ENCODE measurements at places on chromosomes 2 and 18. TPM values are rescaled to one million over a fixed set of nuclear protein-coding genes. Genes with fewer than 3 reads are reported as not detected.

Gene UNC80
- total RNA-seq: 0.27 TPM

Gene WDSUB1
- total RNA-seq: 9.3 TPM

- H3K4me3 ChIP-seq: no peak overlapping the region
- DNase-seq: no peak
- no peaks in the 10 kb centered on the region for H3K4me1 ChIP-seq
- peaks cover 9% of the 10 kb centered on the region for H3K27me3 ChIP-seq
Measured at GRCh38 chr2:232376713-232377112, 1.8 kb upstream of the ALPP start.

DNA sequence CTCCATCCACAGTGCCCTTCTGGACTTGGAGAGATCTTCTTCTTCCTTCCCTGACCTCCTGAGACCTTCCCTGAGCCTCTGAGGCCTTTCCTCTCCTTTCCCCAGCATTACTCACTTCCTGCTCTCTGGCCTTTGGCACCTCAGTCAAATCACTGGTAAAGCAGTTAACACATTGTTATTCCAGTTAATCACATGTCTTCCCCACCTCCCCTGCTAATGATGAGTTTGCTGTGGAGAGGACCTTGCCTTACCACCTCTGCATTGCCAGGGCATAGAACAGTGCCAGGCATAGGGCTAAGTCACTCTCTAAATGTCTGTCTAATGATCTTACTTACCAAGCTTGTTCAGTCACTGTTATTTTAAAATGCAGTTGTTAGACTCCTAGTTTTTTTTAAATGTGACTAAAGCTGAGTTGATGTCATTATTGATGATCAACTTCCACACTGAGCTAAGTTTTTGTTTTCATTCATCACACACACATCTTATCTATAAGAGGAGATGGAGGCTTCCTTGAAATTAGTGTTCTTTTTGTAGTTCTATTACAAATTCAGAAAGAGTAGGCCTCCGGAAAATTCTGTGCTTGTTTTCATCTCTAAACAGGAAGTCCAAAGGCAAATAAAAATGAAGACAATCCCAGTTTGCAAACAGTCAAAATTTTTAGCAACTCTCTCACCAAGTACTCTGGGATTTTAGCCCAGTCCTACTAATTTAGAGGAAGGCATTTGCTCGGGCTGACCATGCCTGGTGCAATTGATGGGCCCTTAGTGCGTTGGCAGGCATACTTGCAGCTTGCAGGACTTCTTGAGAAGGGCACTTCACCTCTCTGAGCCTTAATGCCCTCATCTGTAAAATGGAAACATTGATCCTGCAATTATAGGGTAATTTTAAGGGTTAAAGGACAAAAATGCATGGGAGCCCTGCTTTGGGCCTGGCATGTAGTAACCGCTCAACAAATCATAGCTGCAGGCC is 113.7 kb upstream of the SPRED2 start:
- peak overlapping the region; percentile 29 for H3K27ac ChIP-seq
- H3K27me3 ChIP-seq: no peaks in the 10 kb centered on the region
- no peak for DNase-seq
- H3K36me3 ChIP-seq: no peaks in the 10 kb centered on the region
- peaks cover 21% of the 10 kb centered on the region for H3K4me1 ChIP-seq

DNA sequence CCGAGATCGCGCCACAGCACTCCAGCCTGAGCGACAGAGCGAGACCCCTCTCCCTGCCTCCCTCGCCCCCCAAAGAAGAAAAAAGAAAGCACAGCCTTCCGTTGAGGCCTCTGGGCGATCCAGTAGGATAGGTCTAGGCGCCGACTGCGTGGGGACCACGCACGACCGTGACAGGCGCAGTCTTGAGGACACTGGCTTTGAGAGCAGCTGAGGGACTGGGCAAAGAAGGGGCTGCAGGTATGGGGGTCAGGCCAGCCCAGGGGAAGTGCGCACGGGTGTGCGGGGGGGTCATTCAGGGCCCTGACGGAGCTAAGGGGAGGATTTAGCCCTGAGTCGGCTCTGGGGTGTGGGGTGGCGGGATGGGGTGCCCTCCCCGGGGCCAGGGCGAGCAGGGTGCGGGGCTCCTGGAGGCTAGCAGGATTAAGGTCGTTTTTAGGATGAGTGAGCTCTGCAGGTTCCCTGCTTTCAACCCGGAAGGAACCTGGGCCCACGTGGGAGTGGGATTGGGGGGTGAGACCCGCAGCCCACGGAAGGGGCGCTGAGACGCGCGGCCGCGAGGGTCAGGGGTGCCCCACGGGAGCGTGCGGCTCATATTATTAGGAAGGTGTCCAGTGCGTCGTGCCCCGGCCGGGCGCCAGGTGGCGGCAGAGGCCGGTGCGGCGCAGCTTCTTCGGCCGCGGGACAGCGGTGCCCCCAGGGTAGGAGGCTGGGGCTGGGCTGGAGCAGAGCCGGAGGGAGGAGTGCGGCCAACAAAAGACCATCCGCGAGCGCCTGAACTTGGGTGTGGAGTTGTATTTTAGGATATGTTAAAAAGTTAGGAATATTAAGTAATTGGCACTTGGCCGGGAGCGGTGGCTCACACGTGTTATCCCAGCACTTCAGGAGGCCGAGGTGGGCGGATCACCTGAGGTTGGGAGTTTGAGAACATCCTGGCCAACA is 20.5 kb upstream of the ZNF236 start:
- H3K27ac ChIP-seq: no peak overlapping the region
- peak overlapping the region; percentile 12 for H3K4me3 ChIP-seq
- DNase-seq: peak; percentile 48
- peaks cover 14% of the 10 kb centered on the region for H3K4me1 ChIP-seq

All from heart left ventricle (tissue), 16 donors.